ENCODE measurements at places on chromosomes 4 and X. TPM values are rescaled to one million over a fixed set of nuclear protein-coding genes. Genes with fewer than 3 reads are reported as not detected.

The RIPPLY1 gene
- total RNA-seq = not detected

The OTOP1 gene
- total RNA-seq = not detected

The PCDH11X gene
- total RNA-seq = not detected

The AKAP4 gene
- total RNA-seq = not detected

DNA sequence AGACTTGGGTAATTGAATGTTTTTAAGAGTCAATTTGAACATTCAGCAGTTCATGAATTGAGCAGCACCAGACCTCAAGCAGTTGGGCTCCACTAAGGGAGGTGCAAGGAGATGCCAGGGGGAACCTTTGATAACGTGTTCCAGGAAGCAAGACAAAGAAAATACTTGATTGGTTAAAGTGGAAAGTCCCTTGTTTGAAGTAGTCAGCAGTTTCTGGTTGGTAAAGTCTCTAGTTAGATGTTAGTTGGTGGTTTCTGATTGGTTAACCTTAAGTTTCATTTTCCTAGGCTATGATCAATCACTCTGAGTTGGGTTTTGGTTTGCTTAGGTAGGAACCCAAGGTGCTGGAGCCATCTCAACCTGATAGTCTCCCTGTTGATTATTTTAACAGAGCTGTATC is 4.0 kb downstream of the HERC6 start:
- peak; percentile 22 for DNase-seq

The COL25A1 gene
- not detected for total RNA-seq

DNA sequence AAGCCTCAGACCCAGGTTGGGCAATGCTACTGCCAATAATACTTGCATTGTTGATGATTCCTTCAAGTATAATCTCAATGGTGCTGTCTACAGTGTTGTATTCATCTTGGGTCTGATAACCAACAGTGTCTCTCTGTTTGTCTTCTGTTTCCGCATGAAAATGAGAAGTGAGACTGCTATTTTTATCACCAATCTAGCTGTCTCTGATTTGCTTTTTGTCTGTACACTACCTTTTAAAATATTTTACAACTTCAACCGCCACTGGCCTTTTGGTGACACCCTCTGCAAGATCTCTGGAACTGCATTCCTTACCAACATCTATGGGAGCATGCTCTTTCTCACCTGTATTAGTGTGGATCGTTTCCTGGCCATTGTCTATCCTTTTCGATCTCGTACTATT is 7.4 kb downstream of the LPAR4 start:
- DNase-seq = no peak

- no peak for DNase-seq
Observed at GRCh38 chr4:176198316-176198903, 3.0 kb upstream of the SPATA4 start.

The FMR1NB gene
- not detected for total RNA-seq

DNA sequence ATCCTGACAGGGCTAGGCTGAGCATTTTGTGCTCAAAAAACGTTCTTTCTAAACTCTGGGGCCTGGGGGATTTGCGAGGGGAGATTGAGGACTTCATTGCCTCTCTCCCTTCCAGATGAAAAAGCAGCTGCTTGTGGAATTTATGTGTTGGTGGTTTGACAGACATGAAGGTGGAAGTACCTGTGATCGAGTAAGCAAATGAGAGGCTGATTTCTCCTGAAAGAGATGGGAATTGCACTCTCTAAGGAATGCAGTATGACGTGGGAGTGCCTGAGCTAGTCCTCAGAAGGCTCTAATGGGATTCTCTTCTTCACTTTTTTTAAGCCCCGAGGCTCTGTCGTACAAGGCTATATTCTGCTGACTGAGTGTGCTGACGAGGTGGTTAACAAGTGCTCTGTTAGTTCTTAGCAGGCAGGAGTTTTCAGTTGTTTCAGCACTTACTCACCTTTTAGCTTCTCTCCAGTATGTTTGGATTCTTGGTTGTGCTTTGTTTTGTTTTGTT is 426.8 kb upstream of the CNKSR2 start:
- no peak for DNase-seq

- no peak for DNase-seq
Observed at GRCh38 chr4:107757283-107757682, 37.2 kb upstream of the PAPSS1 start.

DNA sequence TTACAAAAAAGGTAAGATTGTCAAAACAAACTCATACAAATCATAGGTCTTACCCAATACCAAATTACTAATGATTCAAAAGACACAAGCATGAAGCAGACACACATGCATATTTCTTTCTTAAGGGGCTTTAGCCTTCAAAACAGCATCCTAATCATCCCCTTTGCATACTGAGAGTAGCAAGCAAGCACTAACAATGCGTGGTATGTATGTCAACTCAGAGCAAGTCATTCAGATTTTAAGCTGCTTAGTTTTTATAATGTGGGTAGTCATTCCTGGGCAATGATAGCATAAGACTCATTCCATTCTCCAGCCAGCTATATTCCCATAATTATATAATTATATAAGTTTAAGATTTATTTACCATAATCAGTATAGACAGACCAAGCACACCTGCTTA is 219.6 kb downstream of the DKK2 start:
- DNase-seq = no peak

The NXT2 gene
- 18.3 TPM for total RNA-seq

- no peak for DNase-seq
Observed at GRCh38 chr4:74446193-74446868, 1.4 kb downstream of the AREG start.

The SLITRK4 gene
- not detected for total RNA-seq

The RHOXF2B gene
- not detected for total RNA-seq

GRCh38 chr4:39889226-39889625 is 88.5 kb downstream of the PDS5A start:
- DNase-seq = no peak

DNA sequence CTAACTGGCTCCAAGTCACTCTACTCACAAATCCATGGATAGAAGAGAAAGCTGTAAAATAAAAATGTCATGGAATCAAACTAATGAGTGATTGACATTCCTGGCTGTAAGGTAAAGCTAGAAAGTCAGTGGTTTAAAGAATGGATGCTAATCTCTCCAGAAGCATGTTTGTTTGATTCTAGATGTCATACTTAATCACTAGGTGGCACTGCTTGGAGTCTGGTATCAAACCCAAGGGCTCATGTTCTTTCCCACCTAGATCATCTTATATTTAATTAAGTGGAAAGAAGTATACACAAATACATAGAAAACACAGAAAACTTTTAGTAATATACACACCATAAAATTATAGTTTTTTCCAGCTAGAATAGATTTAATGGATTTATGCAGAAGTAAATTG is 2666.6 kb downstream of the PCDH7 start:
- DNase-seq = no peak

The ADH1A gene
- total RNA-seq = not detected

DNA sequence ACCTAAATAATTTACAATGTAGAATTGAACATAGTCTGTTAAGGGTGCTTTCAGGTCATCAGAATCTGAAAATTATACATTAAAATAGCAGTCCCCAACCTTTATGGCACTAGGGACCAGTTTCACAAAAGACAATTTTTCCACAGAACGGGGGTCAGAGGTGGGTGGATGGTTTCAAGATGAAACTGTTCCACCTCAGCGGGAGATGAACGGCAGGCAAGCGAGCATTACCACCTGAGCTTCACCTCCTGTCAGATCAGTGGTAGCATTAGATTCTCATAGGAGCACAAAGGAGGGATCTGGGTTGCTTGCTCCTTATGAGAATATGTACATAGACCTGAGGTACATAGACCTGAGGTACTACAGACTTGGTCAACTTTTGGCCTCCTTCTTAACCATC is 29.0 kb downstream of the LRBA start:
- no peak for DNase-seq

DNA sequence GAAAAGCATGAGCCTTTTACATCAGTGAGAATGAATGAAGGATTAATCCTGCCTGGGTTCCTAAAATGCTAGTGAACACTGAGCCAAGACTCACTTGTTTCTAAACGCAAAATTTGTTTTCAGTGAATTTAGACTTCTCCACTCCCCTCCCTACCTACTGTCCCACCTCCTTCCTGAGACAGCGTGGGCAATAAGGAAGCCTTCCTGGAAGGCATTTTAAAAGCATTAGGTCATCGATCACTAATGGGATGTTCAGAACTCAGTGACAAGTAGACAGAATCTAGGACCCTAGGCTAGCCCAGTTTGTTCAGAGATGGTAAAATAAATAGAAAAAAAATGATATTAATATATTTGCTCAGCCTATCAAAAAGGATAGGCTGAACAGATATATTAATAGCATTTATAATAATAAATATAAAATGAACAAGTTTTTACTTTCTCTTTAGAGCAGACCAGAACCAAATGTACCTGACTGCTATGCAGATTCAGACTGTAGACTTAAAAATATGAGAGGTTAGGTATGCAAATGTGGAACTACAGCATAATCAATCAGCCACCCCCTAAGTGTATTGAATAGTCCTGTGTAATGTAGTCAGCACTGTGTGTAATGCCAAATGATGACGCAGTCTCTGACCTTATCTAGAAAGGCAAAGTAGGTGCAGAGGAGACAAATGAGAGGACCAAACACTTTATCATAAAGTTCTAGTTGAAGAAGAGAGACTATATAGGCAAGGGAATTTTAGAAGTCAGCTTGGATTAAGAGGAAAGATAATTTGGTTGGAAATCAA is 331.1 kb downstream of the GPAT3 start:
- no peak for DNase-seq

GRCh38 chrX:68697465-68698125 is 50.1 kb downstream of the STARD8 start:
- DNase-seq = no peak

The NPY1R gene
- total RNA-seq = not detected

The NEUROG2 gene
- 0.12 TPM for total RNA-seq

DNA sequence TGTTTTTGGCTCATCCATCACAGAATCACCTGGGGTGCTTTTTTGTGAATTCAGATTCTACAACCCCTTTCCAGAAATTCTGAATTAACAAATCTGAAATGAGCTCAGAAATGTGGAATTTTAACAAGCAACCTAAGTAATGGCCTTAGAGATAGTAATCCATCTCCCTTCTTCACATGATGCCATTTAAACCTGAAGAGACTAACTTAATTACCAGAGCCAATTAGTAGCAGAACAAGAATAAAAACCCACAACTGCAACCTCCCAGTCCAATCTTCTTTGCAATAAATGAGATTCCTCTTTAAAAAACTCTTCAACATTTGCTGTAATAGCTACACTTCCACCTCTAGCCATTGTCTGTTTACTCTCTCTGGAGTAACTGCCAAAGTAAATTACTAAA is 69.7 kb downstream of the ARAP2 start:
- no peak for DNase-seq

The VCX3A gene
- not detected for total RNA-seq

- no peak for DNase-seq
Observed at GRCh38 chrX:108701633-108702032, 34.7 kb downstream of the IRS4 start.

GRCh38 chr4:187777954-187778353 is 217.6 kb upstream of the ZFP42 start:
- no peak for DNase-seq

DNA sequence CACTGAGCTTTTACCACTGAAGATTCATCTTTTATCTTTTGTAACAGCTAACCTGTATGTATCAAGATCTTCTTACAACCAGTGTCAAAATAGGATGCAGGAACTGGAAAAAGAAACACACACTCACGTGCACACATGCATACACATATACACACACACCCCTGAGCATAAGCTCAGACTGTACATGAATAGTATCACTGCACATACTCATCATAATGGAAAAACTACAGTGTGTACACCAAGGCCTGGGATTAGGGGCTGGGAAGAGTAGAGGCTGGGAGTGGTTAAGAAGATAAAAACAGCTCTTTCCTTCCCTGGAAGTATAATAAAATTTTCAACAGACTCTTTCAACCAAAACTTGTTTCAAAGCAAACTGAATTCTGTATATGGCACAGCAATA is 73.4 kb downstream of the RELL1 start:
- DNase-seq = no peak

DNA sequence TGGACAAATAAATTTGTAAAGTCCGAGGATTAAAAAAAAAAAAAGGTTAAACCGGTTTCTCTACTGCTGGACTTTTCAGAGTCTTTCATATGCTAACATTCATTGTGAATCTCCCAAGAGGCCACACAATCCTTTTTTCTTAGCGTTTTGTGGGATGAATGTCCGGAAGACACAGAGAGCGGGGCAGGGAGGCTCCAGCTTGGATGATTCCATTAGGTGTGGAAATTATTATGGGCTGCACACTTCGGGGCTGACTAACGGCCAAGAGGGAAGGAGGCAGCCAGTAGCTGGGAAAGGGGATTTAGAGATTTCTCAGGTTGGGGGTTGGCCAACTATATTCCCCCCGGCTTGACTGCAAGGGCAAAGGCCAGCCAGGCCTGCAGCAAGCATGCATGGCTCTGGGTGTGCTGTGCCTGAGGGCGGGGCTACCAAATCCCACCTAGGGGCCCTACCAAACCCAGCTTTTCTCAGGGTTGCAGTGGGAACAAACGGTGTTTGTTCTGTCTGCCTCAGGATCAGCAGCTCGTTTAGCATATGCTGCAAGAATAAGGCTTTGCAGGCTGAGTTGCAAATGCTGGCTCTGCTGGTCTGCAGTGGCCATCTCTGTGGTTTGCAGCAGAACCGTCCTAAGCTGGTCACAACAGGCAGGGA is 28.6 kb downstream of the NYX start:
- no peak for DNase-seq

The TEC gene
- 3.8 TPM for total RNA-seq

GRCh38 chr4:159101988-159102621 is 774 bp upstream of the RAPGEF2 start:
- no peak for DNase-seq

GRCh38 chrX:78514852-78515251 is 144.3 kb downstream of the RTL3 start:
- DNase-seq = no peak

Data from RPMI7951 (cell line).